ENCODE measurements at places on chromosomes 5 and 9.

- DNase-seq: no peak
Measured at GRCh38 chr5:143717400-143717799, 94.6 kb upstream of the HMHB1 start.

DNA sequence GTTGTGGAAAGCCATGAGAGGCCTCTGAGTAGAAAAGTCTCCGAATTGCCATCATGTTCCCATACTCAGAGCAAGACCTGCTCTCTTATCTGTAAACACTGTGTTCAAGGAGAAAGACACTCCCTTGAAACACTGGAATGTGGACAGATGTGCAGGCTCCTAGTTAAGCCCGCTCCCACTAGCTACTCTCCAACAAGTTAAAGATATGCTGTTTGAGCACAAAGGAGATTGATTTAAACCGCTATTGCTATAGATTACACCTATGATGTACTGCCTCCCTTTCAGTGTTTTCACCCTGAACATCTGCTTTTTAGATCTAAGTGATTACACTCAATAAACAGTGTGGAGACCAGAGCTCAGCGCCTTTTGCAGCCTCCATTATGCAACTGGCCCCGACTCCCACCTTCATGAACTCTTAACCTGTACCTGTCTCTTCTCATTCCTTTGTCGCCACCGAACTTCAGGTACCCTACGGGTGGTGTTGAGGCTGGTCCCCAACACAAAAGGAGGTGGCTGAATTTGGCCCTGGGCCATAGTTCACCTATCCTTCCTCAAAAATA is 47.5 kb downstream of the TMEM245 start:
- DNase-seq: no peak

GRCh38 chr5:52685971-52686370 is 101.7 kb upstream of the ITGA1 start:
- no peak for DNase-seq

DNA sequence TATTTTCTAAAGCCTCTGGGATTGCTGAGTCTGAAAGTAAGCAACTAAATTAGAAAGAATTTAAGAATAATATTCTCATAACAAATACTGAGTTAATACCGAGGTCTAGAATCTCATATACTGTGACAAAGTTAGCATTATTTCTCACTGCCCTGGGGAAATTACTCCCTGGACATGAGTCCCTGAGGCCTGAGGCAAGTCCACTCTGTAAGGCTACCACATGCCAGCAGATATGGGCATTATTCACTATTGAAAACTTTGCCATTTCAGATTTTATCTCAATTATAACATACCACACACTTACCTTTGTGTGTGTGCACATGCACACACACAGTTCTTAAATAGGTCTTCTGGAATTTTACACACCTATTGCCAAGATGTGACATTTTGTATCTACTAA is 22.9 kb downstream of the ELL2 start:
- no peak for DNase-seq

All from NCI-H1417 (cell line).